ENCODE measurements at places on chromosomes 1 and 21.

DNA sequence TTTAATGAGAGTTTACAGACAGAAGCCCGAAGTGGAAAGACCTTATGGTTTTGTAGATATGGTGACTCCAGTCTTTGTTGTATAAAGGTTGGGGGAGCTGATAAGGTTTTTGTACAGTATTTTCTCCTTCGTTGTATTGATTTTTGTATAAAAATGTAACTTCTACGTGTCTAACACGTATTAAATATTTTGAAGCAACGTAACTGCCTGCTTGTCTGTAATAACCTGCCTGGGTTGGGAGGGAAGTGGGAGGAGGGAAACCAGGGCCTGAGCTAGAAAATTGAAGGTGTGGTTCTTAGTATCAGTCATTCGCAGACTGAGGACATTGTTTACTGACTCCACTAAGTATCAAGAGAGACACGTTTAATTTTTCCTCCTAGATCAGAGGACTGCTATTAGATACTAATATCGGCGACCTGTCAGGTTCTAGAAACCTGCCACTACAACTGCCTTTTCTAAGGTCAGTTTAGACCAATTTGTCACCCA, 2.2 kb downstream of the IER5 start:
- no peak for DNase-seq
- no peaks in the 10 kb centered on the region for H3K27me3 ChIP-seq
- H3K4me1 ChIP-seq: peaks cover 25% of the 10 kb centered on the region
- peaks cover 19% of the 10 kb centered on the region for H3K36me3 ChIP-seq
- peak overlapping the region; percentile 97 for H3K4me3 ChIP-seq
- peak overlapping the region; percentile 96 for H3K27ac ChIP-seq

DNA sequence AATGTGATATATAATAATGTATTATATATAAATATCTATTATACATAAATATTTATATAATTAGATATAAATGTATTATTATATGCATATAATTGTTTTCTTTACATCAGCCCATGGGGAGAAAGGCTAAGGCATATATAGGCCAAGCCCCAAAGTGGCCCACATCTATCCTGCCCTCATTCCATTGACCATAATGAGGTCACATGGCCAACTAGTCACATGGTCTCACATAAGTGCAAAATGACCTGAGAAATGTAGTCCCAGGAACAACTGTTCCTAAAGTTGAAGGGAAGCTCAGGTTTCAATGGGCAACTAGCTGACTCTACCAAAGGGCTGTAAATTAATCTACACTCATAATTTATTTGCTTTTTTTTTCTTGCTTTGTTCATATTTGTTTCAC, 14.5 kb upstream of the CCDC185 start:
- no peaks in the 10 kb centered on the region for H3K27me3 ChIP-seq
- H3K27ac ChIP-seq: no peak overlapping the region
- H3K4me3 ChIP-seq: no peak overlapping the region
- H3K36me3 ChIP-seq: no peaks in the 10 kb centered on the region
- DNase-seq: no peak

DNA sequence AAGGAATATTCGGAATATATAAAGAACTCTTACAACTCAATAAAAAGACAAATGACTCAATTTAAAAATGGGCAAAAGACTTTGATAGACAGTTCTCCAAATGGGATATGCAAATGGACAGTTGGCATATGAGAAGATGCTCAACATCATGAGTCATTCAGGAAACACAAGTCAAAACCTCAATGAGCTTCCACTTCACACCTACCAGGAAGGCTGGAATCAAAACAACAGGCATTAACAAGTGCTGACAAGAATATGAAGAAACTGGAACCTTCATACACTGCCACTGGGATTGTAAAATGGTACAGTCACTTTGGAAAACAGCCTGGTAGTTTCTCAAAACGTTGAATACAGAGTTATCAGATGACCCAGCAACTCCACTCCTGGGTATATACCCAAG, 17.2 kb downstream of the PGBD5 start:
- no peaks in the 10 kb centered on the region for H3K36me3 ChIP-seq
- H3K4me1 ChIP-seq: no peaks in the 10 kb centered on the region
- no peak for DNase-seq

DNA sequence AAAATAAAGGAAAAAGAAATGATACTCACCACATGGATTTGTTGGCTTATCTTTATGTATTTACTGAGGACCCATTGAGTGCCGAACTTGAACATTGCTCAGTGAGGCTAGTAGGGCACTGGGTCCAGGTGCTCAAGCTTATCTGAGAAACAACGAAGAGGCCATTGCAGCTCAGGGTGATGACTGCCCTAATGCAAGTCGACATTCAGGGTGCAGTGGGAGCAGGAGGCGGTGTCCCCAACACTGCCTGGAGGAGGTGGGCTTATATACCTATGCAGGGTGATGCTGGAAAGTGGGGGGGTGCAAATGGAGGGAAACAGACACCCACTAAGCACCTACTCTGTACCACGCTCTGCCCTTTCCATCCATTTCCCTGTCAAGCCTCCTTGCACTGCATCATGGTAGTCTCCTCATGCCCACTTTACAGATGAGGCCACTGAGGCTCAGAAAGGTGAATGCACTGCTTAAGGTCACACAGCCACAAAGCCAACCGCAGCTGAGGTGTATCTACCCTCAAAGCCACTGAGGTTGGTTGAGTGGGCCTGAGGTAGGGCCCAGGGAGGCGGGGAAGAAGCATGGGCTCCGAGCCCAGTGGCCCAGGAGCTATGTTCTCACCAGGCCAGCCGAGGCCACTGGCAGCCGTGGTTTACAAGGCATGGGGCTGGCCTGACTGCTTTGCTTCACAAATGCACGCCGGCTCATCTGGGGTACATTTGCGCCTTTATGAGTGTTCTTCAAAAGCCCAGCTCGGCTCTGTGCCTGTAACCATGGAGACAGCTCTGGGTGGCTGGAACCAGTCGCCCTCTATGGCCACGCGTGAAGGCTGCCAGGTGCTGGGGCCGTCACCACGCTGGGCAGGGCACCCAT, 103.8 kb downstream of the EPHB2 start:
- H3K27ac ChIP-seq: no peak overlapping the region
- no peak for DNase-seq
- no peaks in the 10 kb centered on the region for H3K36me3 ChIP-seq

DNA sequence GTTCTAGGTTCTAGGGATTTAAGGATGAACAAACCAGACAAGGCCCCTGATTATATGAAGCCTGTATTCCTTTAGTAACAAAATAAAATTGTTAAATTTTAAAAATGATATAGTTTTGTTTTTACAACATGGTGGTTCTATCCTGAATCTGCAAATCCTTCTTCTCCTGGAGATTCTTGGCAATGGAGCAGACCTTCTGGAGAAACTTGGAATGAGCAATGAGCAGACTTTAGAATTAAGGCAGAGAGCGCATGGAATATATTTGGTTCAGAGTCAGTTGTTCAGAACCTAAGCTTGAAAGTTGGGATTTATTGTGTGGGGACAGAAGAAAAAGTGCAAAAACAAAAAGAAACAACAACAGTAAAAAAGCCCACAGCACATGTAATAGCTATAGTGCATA, 381.1 kb downstream of the ADGRL2 start:
- DNase-seq: no peak
- no peaks in the 10 kb centered on the region for H3K36me3 ChIP-seq
- H3K27me3 ChIP-seq: no peaks in the 10 kb centered on the region
- no peaks in the 10 kb centered on the region for H3K4me1 ChIP-seq
